Left renal pelvis (tissue), 4 donors: ENCODE measurements at places on chromosomes 6 and 20. TPM values are rescaled to one million over a fixed set of nuclear protein-coding genes. Genes with fewer than 3 reads are reported as not detected.

DNA sequence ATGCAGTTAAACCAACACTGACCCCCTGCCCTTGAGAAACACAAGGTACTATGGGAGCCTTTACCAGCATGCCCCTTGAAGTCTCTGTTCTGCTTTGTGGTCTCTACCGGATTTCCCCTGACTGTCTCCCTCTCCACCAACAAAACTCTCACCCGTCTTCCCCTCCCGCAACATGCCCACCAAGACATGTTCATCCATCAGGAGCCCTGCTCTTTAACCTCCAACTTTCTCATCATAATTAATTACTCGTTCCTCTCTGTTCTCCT lies 1.1 kb downstream of the ZNF165 start:
- no peak for DNase-seq

DNA sequence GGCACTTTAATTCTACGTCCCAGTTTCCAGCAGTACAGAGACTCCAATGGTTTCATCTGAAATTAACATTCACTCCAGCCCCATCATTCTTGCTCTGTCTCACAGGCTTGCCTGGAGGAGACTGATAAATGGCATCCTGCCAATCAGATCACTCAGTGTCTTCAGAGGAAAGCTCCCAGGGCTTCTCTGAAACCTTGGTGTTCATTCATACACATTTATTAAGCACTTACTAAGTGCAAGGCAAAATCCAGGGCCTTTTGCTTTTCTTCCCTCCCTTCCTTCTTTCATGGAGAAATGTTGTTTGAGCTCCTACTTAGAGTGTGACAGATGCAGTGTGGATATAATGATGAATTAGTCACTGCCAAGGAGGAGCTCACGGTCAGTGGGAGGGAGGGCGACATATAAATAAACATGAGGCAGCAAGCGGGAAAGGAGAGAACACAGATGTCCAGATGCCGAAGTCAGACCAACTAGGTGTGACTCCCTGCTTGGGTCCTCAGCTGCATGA lies 106.7 kb upstream of the DTNBP1 start:
- DNase-seq, result no peak

DNA sequence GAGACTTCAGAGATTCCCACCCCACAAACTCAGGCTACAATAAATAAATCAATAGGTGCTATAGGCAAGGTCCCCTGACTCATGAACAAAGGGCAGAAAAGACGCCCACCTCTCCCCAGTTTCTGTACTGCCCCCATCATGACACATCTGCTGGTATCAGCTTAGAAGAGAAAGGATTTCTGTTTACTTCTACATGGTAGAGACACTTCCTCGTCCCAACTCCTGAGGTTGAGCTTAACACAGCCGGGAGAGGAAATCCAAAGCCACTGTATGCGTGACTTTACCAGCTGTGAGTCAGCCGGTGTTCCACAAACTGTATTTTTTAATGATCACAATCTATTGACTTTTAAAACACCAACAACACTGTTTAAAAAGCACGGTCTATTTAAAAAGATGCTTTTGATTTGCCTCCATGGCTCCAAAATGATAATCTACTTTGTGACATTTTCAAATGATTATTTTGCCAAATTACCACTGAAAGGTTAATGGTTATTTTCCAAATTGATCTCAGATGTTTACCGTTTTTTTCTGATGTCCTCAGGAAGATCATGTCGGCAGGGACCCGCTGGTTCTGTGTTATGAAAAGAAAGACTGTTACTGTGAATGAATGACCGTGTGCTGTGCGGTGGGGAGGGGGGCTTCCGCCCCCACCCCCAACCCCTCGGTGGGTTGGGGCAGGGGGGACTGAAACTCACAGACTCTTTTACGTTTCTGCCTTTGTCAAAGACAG lies 72.5 kb downstream of the ATP9A start:
- DNase-seq, result no peak

B3GAT2 gene
- 1.3 TPM for polyA plus RNA-seq
